ENCODE measurements at places on chromosomes 1 and 21. TPM values are rescaled to one million over a fixed set of nuclear protein-coding genes. Genes with fewer than 3 reads are reported as not detected.

CYP4Z1 gene
- total RNA-seq = 0.72 TPM

TMPRSS3 gene
- total RNA-seq = 0.32 TPM

PRPF38B gene
- 16.0 TPM for total RNA-seq

HES3 gene
- total RNA-seq = not detected

GSTM1 gene
- not detected for total RNA-seq

MTARC1 gene
- total RNA-seq = 6.1 TPM

DNAI4 gene
- 0.56 TPM for total RNA-seq

GSTM2 gene
- 17.7 TPM for total RNA-seq

PEX10 gene
- total RNA-seq = 17.7 TPM

C8B gene
- total RNA-seq = not detected

All from esophagus mucosa (tissue), 1 donor.